Dermis blood vessel endothelial cell (primary cell): ENCODE measurements at places on chromosomes 6 and 20.

- no peak for DNase-seq
These were observed 2.1 kb downstream of the MAPK13 start for GRCh38 chr6:36132246-36132895.

- DNase-seq = no peak
These were observed 376.0 kb downstream of the SYNE1 start for GRCh38 chr6:152261179-152261578.

GRCh38 chr6:11318835-11319813, 86.7 kb upstream of the NEDD9 start:
- no peak for DNase-seq

- DNase-seq = no peak
These were observed 6.6 kb upstream of the SERPINB9 start for GRCh38 chr6:2909718-2910117.

- DNase-seq = no peak
These were observed 447.8 kb upstream of the JARID2 start for GRCh38 chr6:14797875-14798593.

DNA sequence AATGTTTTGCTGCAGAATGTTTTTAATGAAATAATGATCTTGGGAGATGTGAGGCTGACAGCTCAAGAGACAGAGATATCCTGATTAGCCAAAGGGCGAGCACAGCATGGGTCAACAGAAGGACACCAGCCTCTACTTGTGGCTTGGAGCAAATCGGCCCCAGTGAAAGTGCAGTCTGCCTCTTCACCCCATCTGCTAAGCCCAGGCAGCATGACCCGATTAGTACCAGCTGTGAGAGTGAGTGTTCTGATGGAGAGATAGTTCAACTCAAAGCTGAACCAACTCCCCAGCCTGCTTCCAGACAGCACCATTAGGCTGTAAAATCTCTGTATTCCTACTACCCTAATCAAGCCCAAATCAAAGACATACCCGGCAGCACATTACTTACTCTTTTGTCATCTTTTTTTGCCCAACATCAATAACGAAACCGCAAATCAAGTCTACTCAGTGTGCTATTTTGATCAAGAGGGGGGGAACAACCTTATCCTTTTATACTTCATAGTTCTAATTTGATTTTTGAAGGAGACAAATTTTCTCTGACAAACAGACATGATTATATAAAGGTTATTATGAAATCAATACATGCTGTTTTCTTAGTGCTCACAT, 514.1 kb upstream of the NRSN1 start:
- no peak for DNase-seq

GRCh38 chr6:89638320-89639195, at the start of gene LYRM2:
Gene LYRM2, minus strand, starts transcription at chr6:89638747. Its CDS starts 31 bp downstream, at chr6:89638716.
- DNase-seq = peak; percentile 96

DNA sequence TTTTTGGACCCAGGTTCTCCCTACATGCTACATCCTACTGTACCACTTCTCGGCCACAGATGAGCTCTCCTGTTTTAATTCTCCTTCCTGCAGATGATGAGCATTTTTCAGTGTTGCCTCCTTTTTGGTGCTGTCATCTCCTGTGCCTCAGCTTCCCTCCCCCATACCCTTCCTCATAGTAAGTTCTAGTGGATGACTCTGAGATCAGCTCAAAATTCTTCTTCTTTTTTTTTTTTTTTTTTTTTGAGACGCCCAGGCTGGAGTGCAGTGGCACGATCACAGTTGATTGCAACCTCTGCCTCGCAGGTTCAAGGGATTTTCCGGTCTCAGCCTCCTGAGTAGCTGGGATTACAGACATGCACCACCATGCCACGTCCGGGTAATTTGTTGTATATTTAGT, 3.8 kb downstream of the TMEM14A start:
- no peak for DNase-seq

- no peak for DNase-seq
These were observed 6.7 kb upstream of the SRC start for GRCh38 chr20:37339208-37339607.

- DNase-seq = no peak
These were observed 223.7 kb downstream of the ARHGAP18 start for GRCh38 chr6:129486327-129486726.

DNA sequence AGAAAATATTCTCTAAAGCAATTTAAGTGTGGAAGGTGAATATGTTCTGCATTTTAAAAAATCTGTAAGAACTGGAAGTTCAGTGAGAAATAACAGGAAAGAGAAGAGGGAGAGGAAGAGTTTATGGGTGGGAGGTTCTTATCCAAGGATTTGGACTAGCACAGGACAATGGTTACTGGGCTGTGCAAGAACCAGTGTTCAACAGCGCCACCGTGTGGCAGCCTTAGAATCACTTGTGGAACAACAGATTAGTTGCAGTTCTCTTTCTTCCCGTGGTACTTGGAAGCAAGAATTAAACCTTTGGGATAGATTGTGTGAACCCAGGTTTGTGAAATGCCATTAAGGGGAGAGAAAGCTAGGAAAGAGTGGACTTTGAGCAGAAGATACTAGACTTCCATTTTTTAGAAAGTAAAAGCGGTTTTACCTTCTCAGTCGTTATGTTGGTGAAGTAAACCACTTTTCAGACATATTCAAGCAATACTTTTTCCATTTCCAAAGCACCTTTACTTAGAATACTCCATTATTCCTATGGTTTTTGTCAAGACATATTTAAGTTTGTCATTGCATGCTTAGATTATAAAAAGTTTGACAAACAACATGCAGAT, 436.7 kb downstream of the RNF144B start:
- DNase-seq = peak; percentile 38

- DNase-seq = no peak
These were observed 507 bp upstream of the VGLL2 start for GRCh38 chr6:117264692-117265409.

DNA sequence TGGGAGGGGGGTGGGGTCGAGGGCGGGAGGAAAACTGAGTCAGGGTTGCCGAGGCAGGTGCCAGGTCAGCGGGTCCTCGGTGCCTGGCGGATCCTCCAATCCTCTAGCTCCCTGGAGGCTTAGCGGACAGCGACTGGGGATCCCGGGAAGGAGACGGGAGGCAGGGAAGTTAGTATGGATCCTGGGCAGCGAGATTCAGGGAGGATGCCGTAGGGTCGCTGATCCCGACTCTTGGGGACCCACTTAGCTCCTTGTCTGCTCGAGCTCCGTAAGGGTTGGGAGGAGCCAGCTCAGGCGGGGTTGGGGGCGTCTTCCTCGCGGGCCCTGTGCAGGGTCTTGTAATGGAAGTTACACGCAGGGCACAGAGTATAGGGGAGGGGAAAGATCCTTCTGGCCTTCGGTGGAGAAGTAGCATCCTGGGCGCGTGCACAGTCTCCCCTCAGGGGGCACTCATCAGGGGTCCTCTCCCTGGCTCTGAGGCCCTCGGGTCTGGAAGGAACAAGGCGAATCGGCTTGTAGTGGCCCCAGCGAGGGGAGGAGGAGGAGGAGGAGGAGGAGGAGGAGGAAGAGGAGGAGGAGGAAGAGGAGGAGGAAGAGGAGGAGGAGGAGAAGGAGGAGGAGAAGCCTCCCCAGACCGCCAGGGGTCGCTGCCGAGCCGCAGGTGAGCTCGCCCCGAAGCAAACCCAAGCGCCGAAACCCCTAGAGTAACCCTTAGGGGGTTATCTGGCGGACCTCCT, 6.4 kb upstream of the SLC12A5 start:
- DNase-seq = peak; percentile 66

DNA sequence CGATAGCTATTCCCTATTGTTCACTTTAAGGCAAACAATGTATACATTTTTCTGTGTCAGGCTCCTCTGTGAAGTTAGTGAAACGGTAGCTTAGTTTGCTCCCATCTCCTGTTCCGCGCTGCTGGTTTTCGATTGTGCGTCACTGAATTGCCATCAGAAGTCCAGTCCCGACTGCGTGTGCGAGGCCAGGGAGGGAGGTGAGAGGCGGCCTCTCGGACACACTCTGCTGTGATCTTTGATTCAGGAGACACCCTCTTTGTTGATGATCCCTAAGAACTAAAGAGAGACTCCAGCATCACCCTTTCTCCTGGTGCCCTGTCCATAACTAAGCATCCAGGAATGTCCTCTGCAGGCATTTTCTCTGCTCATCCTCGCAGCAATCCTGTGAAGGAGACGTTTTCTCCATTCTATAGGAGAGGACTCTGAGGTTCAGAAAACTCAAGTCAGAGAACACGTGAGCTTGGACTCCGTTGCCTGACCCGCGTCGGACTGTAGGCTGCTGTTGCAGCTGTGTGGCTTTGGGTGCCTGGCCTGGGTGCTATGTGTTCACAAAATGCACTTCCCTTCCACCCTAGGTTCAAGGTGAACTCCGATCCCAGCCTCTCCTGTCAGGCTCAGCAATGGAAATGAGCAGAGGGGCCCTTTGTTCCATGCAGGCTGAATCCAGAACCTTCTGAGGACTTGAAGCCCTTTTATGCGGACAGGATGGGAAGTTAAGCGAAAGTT, 24.1 kb upstream of the UNC93A start:
- no peak for DNase-seq

DNA sequence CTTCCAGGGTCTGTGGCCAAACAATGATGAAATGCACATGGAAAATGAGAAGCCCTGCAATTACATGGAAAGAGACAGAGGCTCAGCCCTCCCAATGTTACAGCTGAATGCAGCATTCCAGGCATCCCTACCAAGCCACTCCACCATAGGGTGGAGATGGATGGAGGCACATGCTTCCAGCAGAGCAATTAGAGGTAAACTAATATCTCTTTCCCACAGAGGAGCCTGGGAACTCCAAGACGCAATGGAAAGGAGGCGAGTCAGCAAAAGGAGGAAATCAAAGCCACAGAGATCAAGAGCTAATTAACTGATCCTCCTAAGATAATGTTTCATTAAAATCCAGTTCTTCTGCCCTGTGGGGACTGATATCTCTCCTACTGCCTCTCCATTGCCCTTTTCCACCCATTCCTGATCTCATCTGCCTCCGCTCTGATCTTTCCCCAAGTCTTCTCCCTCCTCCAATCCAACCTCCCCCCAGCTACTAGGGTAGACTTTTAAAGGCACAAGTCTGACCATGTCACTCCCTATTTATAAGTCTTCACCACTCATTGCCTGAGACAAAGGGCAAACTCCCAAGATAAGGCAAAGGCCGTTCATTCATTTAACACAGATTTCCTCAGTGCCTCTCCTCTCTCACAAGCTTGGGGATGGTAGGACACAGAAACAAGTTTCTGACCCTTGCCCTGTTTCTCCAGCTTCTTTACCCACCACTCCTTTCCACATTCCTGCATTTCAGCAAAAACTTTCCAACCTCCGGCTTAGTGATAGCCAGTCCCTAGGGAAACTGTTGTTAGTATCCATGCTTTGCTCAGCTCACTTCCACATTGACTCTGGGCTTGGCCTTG, 14.3 kb upstream of the KCNB1 start:
- no peak for DNase-seq

DNA sequence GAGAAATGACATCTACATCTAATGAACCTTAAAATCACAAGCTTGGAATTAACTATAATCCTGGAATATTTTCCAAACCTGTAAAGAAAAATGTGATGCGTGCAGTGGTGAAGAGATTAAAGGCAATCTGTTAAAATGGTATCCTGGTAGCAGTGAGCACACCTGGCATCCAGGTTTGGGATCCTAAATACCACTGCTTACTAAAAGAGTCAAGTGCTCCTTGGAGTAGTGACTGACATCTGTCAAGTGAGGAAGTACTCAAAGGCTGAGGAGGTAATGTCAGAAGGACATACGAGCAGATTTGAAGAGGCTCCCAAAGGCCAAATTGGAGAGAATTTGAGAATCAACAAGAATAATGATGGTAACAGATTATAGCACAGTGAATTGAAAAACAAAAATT, 32.8 kb downstream of the PCMT1 start:
- no peak for DNase-seq

DNA sequence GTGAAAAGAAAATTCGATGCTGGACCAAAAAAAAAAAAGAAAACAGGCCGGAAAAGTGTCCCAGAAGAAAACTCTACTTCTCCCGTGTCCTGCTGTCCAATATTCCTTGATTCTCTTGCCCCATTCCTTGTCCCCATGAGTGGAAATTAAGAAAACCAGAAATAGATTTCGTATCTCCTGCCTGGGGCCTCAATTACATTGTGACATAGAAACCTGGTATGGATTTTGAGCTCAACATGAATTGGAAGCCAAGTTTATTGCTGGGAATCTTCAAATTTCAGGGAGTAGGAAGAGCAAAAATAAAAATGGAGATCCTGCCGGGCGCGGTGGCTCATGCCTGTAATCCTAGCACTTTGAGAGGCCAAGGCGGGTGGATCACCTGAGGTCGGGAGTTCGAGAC, 11.9 kb downstream of the ISM1 start:
- DNase-seq = no peak

GRCh38 chr6:108685970-108686369, 125.3 kb downstream of the FOXO3 start:
- DNase-seq = no peak

DNA sequence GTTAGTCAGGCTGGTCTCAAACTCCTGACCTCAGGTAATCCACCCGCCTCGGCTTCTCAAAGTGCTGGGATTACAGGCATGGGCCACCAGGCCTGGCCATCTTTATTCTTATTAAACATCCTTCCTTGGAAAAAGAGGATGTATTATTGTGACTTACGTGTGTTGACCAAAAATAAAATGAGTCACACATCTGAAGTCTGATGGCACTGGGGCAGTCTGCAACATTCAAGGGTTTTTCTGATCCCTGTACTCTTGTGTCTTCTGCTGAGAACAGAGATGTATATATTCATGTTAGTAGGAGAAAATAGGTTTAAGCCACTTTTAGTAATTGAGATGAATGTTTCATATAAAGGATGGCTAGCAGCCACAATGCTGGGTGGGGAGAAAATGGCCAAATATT, 129.9 kb upstream of the RIPOR2 start:
- DNase-seq = no peak

- peak; percentile 97 for DNase-seq
These were observed at the start of gene BRD2 for GRCh38 chr6:32968093-32968866. Gene BRD2, plus strand, starts transcription at chr6:32968594. Its CDS starts 4,305 bp downstream, at chr6:32972899.

- no peak for DNase-seq
These were observed 63.7 kb downstream of the SH3BGRL2 start for GRCh38 chr6:79694623-79695343.

DNA sequence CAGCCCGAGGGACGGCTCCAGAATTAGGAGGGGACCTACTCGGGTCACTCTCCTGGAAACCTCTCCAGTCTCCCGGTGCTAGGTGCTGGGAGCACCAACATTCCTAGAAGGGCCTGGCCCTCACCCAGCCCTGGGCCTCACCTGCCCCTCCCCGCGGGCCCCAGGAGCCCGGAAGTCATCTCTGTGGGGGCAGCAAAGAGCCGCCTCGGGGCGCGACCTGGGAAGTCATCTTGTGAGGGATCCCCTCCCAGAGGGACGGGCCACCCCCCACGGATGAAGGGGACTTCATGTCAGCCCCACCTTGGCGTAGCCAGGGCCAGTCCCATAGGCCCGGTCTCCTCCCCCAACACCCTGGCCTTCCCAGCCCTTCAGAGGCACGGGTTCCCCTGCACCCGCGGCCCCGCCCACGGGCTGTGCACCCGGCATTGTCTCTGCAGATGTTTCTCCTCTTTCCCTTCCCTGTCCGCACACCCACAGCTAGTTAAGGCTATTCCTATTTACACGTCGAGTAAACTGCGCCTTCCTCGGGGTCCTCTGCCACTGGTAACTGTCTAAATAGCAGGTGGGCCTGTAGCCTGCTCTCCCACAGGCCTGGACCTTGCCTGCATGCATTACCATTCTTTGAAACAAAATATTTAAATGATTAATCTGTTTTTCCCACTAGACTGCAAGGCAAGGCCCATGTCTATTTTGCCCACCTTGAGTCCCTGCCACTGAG, 896 bp upstream of the RNASET2 start:
- DNase-seq = peak; percentile 14

- no peak for DNase-seq
These were observed 2.8 kb upstream of the NSFL1C start for GRCh38 chr20:1469306-1469905.
